CD4-positive, alpha-beta T cell treated with Interleukin-4 for 4 hours (primary cell): ENCODE measurements at places on chromosomes 4 and X.

- DNase-seq, result no peak
Observed at GRCh38 chr4:138759554-138759902, 256.1 kb upstream of the NOCT start.

DNA sequence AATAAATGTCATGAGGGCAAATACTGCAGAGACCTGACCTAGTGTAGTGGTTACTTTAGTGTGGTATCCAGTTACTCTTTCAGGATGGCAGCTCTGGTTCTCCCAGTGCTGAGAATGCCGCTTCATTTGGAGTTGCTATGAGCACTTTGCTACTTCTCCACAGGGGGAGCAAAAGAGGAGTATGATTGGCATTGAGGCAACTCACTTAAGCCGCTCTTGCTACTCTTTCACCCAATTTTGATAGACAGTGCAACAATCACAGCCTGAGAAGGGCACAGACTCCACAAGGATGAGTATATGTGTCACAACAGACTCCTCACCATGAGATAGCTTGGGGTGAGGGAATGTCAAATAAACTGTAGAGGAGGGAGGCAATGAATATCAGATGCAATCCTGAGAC lies 81.2 kb downstream of the NPY1R start:
- no peak for DNase-seq

GRCh38 chr4:76993787-76994641 lies 44.5 kb downstream of the SEPTIN11 start:
- DNase-seq, result peak; percentile 84

DNA sequence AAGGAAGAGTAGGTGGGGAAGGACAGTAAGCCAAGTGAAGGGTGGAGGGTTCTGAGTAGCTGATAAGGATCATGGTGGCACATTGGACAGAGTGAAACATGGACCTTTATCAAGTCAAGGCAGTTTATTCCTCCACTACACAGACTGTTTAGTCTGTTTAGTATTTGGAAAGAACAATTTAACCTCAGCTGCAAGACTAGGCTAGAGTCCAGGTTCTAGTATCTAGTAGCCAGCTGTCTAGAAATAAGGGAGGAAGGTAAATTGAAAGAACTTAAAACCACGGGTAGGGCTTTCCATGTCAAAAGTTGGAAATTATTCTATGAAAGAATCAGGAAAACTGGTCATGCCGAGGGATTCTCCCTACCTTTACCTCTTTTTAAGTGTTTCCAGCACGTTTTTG lies 140.1 kb upstream of the MED14 start:
- DNase-seq, result no peak

- peak; percentile 81 for DNase-seq
Observed at GRCh38 chrX:55056820-55057674, 17.8 kb upstream of the PAGE2B start.

GRCh38 chrX:99248180-99248579 lies 1161.9 kb downstream of the PCDH19 start:
- no peak for DNase-seq

DNA sequence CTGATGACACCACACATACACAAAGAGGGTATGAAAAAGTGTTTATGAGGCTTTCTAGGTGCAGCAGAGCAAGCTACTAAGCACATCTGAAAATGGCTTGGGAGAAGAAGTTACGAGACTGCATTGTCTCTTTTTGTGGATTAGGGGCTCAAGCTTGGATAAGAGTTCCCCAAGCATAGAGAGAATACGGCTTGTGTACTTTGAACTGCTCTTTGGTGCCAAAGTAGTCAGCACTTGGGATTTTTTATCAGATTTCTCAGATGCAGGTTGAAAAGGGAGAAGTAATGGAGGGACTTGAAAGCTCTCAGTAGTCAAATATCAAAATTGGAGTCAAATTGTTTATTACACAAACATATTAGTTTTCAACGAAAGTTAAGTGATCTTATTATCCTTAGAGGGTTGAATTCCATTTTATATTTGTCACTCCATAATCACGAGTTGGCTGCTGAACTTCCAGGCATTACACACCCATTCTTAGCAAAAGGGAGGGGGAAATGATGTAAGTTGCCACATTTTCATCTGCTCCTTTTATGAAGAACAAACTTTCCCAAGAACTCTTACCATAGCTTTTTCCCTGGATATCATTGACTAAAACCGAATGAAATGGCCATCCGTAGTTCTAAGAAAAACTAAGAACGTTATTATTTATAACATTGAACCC lies 1904.9 kb downstream of the PCDH7 start:
- DNase-seq, result no peak

GRCh38 chr4:54625391-54625790 lies 32.4 kb upstream of the KIT start:
- no peak for DNase-seq

GRCh38 chr4:156788782-156789181 lies 182.8 kb downstream of the PDGFC start:
- DNase-seq, result no peak
